Activated T-helper 1 cell treated with anti-CD3 and anti-CD28 coated beads, Interleukin-2, amount 50 U/mL, for 16 hours (primary cell): ENCODE measurements at places on chromosomes 7 and 10.

- DNase-seq = no peak
Observed at GRCh38 chr10:28555358-28555757, 22.4 kb downstream of the WAC start.

GRCh38 chr7:22355620-22356009, 1.3 kb downstream of the RAPGEF5 start:
- DNase-seq = no peak

GRCh38 chr10:23080262-23080661, 15.1 kb upstream of the MSRB2 start:
- no peak for DNase-seq

DNA sequence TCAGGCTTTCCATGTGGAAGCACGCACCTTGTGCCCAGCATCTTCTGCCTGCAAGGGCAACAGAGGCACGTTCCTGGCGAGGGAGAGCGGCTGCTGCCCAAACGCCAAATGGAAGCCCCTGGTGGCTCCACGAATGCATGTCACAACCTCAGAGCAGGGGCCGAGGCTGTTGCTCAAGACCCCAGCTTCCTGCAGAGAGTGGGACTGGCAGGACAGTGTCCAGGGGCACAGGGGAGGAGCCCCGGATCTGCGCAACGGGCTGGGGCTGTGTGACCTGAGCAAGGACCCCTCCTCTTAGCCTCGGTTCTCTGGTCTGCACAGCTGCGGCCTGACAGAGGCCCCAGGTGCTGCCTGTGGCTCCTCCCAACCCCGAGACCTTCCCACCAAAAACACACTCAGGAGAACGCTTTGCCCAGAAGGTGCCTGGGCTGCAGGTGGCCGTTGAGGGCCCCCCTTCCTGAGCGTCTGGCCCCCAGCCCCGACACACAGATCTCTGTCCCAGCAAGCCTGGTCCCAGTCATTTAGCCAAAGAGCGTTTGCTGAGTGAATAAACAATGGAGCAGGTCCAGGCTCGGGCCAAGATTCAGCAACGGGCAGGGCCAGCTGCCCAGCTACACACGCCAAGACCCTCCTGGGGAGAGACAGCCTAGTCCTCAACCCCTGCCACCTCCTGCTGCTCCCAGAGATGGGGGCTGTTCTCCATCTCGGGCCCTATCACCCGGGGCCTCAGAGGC, 1.2 kb downstream of the MICALL2 start:
- DNase-seq = no peak

DNA sequence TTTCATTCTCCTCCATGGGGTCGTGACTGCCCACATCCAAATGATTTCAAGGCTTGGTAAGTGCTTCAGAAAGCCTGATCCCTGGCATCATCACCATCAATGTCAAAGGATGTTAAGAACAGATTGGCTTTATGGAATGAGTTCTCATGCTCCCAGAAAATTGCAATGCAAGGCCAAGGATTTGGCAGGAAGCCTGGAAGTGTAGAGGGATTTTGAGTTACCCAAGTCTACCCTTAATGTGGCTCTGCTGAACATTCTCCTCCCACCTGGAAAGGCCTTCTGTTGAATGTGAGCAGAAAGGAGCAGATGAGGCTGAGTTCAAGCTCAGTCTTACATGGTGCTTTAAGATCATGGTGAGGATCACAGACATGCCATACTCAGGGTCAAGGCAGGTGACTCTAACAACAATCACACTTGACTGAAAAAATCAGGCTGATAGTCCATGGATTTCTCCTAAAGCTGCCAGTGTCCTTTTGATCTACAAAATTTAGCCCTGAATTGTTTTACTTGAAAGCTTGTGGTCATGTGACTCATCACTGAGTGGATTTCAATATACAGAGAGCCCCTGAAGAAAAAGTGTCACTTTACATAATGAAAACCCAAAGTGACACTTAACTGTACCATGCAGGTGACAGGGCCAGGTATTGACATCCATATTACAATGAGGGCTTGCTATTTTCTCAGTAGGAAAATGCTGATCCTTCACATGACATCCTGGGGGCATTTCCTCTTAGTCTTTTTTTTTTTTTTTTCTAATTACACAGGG, 111.1 kb upstream of the PDLIM1 start:
- no peak for DNase-seq

GRCh38 chr10:129881641-129882040, 82.4 kb downstream of the EBF3 start:
- no peak for DNase-seq

DNA sequence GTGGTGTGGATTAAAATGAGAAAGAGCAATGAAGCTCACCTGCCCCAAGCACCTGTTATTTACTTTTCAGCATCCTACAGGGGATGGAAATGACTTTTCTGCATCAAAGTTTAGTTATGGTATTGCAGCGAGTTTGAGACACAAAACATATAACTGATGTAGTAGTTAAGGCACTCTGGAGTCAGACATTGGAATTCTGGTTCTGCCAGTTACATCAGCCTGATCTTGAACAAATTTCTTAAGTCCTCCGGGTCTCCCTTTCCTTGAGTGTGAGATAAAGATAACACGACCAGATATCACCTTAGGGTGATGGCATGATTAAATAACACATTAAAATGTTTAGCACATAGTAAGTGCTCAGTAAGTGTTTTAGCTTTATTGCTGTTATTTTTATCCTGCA, 97.4 kb downstream of the ATXN7L1 start:
- no peak for DNase-seq

DNA sequence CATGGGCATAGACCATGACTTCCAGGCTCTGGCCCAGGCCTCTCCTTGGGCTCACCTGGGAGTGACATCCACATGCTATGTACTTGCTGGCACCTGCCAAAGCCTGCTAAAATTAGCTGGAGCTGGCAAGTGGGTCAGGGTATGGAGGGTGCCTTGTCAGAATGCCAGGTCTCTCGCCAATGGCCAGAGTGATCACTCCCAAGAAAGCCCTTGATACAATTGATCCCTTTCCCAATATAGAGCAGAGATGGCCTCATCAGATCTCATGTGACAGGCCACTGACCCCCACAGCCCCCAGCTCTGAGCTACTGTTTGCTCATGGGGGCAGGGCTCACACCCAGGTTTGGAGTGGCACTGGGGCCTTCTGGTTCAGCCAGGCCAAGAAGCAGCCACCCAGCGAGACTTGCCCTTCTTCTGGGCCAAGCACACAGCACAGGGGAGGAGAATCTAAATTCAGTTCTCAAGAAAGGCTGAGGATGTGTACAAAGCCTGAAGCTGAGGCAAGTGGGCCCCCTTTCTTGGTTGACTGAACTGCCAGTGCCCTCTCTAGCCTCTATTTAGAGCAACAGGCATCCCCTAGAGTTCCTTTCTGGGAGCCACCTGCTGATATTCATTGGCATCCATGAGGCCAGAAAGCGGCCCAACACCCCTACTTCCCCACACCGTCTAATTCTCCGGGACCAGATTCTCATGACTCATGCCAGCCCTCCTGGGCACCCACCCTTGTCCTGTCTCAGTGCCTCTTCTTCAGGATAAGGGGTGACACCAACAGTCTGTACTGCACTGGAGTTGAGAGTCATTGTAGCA, 18.9 kb upstream of the MYL7 start:
- DNase-seq = no peak

DNA sequence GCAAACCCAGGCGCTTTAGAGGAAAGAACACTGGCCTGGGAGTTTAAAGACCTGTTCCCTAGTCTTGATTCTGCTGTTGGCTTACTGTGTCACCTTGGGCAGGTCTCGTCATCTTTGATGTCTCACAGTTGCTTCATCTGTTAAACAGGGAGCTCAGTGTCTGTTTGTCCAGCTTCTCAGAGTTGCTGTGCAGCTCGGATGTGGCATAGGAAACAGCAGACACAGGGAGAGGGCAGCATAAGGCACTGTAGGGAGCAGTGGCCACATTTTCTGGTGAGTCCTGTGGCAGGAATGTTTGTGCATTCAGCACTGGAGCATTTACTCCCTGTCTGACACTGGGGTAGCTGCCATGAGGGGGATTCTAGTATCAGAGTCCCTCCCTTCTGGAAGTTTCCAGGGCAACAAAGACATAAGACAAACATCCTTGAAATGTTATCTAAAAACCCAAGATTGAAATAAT, 2.0 kb downstream of the REPIN1 start:
- no peak for DNase-seq

- DNase-seq = no peak
Observed at GRCh38 chr10:24737001-24737400, 13.3 kb upstream of the ARHGAP21 start.

- no peak for DNase-seq
Observed at GRCh38 chr10:120506674-120507073, 49.6 kb downstream of the PLPP4 start.

DNA sequence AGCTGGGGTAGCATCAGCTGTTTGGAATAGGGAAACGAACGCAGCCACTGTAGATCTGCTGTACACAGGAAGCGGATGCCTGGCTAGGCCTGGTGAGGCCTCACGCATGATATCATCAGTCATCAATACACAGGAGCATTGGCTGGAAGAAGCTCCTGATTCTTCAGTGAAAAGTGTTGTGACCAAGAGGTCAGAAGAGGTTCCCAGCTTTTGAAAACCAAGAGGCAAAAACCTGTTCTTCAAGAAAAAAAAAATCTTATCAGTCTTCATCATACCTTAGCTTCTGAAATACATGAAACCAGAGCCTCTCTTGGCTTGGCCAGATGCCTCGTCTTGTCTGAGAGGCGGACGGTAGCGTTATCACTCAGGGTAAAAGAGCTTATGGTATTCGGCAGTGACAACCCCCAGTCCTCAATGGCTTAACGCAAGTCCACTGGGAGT, 139.3 kb upstream of the TCF7L2 start:
- DNase-seq = no peak

DNA sequence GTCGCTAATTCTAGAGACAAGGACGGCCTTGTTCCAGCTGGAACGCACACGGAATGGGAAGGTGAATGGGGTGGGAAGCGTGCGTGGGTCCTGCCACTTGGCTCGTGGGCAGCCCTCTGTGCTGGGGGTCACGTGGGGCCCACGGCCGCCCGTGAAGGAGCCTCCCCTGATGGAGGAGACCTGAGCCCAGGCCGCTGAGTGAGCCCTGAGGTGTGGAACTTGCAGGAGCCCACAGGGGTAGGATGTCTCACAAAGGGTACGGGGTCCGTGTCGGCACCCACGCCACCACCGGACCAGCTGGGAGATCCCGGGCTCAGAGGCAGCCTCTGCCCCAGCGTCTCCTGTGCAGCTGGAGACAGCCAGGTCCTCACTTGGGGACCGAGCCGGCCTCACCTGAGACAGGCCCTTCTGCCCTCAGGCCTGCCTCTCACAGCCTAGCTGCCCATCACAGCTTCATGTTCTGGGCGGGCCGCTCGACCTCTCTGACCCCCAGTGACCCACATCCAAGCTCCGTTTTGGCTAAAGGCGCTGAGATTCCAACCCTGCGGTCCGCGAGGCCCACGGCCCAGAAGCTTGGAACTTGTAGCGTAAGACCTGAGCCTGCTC, 84.8 kb downstream of the FOXL3 start:
- peak; percentile 2 for DNase-seq

- no peak for DNase-seq
Observed at GRCh38 chr10:96712662-96713271, 7.5 kb downstream of the PIK3AP1 start.

GRCh38 chr7:45715471-45716352, 141.5 kb downstream of the ADCY1 start:
- DNase-seq = no peak

GRCh38 chr10:37222046-37222445, 96.6 kb downstream of the ANKRD30A start:
- DNase-seq = no peak

DNA sequence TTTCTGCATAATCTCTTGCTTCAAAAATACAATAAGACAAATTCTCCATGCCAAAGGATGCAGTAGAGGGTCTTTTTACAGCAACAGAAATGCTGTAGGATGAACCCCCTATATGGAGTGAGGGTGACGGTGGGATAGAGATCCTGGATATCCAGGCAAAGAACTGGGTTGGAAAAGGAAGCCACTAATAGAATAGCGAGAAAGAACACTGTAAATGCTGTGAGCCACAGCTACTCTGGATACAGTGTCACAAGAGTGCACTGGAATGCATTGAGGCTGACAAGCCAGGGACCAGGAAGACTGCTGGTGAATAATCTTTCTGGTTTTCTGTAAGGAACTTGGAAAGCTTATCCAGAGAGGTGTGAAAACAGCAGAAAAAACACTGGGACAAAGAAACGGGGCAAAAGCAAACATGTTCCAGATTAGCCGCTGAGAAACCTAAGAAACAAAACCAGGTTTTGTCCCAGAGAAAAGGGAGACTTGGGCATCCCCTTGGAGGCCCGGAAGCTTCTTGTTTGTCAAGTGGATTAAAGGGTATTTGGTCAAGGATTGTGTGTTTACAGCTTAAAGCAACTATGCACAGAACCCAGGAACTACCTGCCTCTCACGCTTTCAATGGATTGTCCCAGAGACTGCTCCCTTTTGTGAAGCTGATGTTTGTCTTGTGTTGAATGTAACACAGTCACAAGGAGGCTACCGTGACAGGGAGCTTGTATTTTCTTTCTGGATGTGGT, 6.2 kb upstream of the MSMB start:
- DNase-seq = no peak

DNA sequence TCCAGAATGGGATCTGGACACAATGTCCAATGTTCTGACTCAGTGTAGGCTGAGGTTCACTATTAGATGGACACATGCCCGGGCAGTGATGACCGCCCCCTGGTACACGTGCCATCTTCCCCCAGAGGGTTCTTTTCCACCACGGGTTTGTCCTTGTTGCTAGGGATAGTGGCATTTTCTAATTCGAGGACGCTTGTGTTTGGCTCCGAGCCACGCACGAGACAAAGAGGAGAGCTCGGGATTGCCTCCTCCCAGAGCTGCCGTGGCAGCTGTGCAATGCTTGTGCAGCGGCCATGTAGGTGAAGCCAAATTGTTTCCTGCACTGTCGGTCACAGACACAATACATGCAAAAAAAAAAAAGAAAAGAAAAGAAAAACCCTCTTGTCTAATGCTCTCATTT, 207.5 kb downstream of the PAXIP1 start:
- DNase-seq = no peak

DNA sequence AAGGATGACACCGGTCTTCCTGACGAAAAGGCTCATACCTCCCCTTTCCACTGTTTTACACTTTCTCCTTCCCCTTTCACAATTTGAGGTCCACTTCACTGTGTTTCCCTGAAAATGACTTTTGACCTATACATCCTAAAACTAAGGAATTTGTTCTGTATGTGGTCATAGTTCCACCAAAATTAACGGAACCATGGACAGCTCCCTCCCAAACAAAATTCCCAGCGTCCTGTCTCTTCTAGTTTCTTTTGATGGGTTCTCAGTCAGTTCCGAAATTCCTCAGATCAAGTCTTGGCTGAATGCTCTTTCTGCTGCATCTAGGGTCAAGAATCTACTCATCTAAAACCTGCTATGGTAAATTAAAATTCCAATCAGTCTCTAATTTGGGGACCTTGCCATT, 1191.9 kb downstream of the CNTNAP2 start:
- no peak for DNase-seq

- no peak for DNase-seq
Observed at GRCh38 chr10:101766306-101766705, 9.6 kb downstream of the FGF8 start.

- DNase-seq = no peak
Observed at GRCh38 chr10:64191286-64191685, 670.1 kb downstream of the REEP3 start.

- no peak for DNase-seq
Observed at GRCh38 chr7:112692333-112692732, 97.9 kb downstream of the TMEM168 start.

GRCh38 chr10:132891368-132891767, 51.0 kb downstream of the CFAP46 start:
- no peak for DNase-seq

GRCh38 chr7:141884539-141885225, 31.5 kb upstream of the OR9A4 start:
- no peak for DNase-seq

GRCh38 chr7:117259615-117260014, 63.2 kb downstream of the WNT2 start:
- no peak for DNase-seq
